IMR-90 (cell line): ENCODE measurements at places on chromosomes 12 and 14.

DNA sequence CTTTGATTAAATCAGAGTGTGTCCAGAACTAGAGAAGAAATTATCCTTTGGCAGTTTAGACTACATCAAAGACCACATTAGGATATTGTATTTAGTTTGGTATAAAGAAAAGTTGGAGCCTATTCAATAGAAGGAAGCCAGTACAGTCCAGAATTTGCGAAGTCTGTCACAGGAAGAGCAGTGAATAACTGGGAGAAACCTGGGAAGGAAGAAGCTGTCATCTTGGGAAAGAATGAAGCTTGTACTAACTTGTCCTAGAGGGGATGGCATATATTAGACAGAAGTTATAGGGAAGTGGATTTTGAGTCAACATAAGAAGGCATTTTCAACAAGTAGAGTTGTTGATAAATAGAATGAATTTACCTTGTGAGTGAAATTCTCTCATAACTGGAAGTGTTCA is 386.7 kb downstream of the LRIG3 start:
- DNase-seq, result no peak

DNA sequence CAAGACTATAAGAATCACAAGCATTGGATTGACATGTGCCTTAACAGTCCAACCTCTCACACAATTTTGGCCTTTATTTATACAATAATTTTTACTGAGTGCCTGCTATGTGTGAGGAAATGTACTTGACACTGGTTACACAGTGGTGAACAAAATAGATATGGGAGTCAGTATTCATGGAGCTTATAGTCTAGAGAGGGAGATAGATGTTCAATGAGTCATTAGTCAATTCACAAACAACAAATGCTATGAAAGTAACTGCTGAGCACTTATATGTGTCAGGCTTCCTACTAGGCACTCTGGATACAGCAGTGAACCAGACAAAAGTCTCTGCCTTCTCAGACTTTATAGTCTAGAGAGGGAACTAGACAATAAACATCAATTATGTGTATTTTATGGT is 3.7 kb downstream of the CFAP54 start:
- DNase-seq, result peak; percentile 75

- DNase-seq, result no peak
These were observed 149.2 kb downstream of the DUSP6 start for GRCh38 chr12:89203144-89203543.

GRCh38 chr12:63752283-63752682 is 27.4 kb upstream of the RXYLT1 start:
- no peak for DNase-seq
